Dermis lymphatic vessel endothelial cell (primary cell): ENCODE measurements at places on chromosomes 1 and 21. TPM values are rescaled to one million over a fixed set of nuclear protein-coding genes. Genes with fewer than 3 reads are reported as not detected.

Gene DIO1
- not detected in 2 replicates for total RNA-seq

Gene OR14K1
- 0.11 TPM in 1 of 2 replicates, not detected in the other for total RNA-seq

Gene DEGS1
- total RNA-seq: 122 and 136 TPM in 2 replicates

Gene VWA1
- total RNA-seq: 4.2 and 13.1 TPM in 2 replicates

Gene RGS13
- not detected in 2 replicates for total RNA-seq

Gene GJA5
- total RNA-seq: under 0.01 and 0.09 TPM in 2 replicates

Gene LSS
- total RNA-seq: 28.6 and 37.9 TPM in 2 replicates

Gene C1orf94
- not detected in 2 replicates for total RNA-seq

Gene AMY2A
- not detected in 2 replicates for total RNA-seq

Gene VHLL
- 0.11 TPM in 1 of 2 replicates, not detected in the other for total RNA-seq

Gene KANK4
- not detected in 2 replicates for total RNA-seq

Gene RBM11
- not detected in 2 replicates for total RNA-seq

Gene HES3
- not detected in 2 replicates for total RNA-seq

Gene TDRD5
- 0.09 and 0.11 TPM in 2 replicates for total RNA-seq

Gene TRIM67
- not detected in 2 replicates for total RNA-seq

Gene CAMK2N1
- 0.33 and 0.60 TPM in 2 replicates for total RNA-seq

Gene CD84
- total RNA-seq: not detected in 2 replicates

Gene TMCO4
- total RNA-seq: 6.1 and 7.6 TPM in 2 replicates
